ENCODE measurements at places on chromosomes 4 and X.

- DNase-seq = no peak
These were observed 86.3 kb upstream of the RAPGEF2 start for GRCh38 chr4:159016593-159017024.

- no peak for DNase-seq
These were observed 1522.9 kb downstream of the PCDH18 start for GRCh38 chr4:136009258-136009832.

DNA sequence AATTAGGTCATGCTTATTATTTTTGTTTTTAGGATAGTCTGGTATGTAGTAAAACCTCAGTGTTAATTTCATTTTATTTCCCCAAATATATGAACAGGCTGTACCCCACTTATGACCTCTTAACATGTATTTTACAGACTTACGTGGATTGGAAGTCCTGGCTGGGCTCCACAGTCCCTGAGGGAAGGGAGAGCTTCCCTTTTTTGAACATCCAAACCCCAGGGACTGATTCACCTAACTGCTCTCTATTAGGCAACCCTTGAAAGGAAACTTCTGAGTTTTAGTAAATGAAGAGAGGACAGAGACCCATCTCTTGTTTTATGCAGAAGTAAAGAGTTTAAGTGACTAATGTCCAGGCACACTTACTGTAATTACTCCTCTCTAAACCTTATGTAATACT lies 233.1 kb upstream of the SPRY1 start:
- no peak for DNase-seq

- DNase-seq = no peak
These were observed 46.1 kb downstream of the CCDC158 start for GRCh38 chr4:76374798-76375197.

GRCh38 chr4:11232015-11232414 lies 196.7 kb downstream of the HS3ST1 start:
- no peak for DNase-seq

DNA sequence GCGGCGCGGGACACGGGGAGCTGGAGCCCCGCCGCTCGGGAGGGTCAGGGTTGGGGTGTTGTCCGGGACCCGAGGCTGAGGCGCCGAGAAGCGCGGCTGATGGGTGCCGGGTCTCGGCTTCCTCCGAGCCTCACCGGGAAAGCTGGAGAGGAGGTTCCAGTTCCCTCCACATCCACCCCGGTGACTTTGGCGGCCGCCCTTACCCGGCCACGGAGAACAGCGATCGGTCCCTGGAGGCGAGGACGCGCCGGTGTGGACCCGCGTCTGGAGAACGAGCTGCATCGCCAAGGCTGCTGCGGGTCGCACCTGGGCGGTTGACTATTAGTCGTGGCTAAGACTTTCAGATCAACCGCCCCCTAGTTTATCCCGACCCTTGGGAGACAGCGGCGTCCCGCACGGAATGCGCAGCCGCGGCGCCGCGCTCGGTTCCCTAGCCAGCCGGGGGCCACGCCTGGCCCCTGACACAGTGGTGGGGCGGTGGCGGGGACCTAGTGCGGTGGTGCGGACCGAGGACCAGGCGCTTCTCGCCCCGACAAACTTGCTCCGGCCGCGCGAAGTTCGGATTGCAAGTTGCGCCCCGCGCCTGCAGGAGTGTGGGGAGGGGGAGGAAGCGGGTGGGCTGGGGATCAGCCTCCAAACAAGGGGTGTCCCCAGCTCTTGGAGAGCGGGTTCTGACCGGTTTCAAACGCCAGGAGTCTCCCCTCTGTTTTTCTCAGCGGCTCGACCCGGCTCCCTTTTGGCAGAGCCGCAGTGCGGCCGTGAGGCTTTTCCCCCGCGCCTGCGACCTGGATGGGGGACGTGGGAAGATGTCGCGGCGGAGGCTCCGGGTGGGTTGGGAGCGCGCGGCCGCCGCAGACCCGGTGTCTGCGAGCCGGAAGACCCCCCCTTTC lies 568 bp downstream of the FHDC1 start:
- peak; percentile 45 for DNase-seq

- no peak for DNase-seq
These were observed 622.0 kb downstream of the CENPC start for GRCh38 chr4:66923081-66923865.

GRCh38 chr4:140609548-140610425 lies 41.0 kb upstream of the UCP1 start:
- DNase-seq = no peak

DNA sequence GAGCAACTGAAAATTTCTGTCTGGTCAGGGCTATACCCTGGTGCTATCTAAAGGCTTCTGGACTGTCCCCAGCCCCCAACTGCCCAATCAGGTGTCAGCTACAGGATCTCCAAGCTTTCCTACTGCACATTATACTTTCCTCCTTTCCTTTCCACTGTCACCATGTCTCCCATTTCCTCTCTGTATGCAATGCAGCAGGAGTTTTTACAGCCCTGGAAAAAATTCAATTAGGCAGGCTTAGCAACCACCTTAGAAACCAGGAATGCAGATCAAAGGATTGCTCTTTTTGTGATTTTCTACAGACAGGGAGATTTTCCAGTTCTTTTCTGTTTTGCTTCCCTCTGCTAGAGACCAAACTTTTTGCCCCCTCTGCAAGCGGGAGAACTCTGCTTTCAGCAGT lies 6.0 kb upstream of the NAF1 start:
- DNase-seq = no peak

DNA sequence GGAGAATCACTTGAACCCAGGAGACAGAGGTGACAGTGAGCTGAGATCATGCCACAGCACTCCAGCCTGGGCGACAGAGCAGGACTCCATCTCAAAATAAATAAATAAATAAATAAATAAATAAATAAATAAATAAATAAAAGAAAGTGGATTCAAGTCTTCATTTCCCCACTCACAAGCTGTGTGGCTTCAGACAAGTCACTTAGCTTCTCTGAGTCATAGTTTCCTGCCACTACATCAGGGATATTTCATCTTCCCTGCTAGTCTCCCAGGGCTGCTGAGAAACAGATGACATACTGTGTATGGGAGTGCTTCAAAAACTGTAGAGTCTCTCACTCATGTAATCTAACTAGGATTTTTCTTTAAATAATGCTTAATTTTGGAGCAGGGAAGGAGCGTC lies 37.2 kb downstream of the TBC1D9 start:
- no peak for DNase-seq

DNA sequence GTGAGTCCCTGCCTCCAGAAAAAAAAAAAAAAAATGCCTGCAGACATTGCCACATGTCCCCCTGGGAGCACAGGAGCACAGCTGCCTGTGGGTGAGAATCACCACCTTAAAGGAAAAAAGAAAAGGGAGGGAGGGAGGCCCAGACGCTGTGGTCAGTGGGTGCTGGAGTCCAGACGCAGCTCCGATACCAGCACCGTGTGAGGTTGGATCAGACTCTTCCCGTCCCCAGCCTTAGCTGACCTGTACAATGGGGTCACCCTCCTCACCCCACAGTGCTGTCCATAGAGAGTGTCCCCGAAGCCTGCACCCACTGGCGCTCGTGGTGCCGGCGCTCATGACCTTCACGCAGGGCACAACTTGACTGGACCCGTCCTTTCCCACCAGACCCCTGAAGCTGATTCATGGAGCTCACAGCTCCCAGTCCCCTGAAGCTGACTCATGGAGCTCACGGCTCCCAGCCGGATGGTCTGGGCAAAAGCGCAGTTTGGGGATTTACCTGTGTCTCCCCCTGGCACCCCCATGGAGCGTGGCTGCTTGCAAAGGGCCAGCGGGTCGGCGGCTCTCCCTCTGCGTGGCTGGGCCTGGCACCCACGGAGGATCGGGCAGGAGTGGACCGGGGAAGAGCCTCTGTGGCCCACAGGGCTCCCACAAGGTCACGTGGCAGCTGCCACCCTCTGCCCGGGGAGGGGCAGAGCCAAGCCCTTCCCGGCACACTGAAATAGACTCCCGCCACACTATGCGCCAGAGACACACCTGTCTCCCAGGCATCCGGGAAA lies 31.4 kb downstream of the ABLIM2 start:
- DNase-seq = no peak

DNA sequence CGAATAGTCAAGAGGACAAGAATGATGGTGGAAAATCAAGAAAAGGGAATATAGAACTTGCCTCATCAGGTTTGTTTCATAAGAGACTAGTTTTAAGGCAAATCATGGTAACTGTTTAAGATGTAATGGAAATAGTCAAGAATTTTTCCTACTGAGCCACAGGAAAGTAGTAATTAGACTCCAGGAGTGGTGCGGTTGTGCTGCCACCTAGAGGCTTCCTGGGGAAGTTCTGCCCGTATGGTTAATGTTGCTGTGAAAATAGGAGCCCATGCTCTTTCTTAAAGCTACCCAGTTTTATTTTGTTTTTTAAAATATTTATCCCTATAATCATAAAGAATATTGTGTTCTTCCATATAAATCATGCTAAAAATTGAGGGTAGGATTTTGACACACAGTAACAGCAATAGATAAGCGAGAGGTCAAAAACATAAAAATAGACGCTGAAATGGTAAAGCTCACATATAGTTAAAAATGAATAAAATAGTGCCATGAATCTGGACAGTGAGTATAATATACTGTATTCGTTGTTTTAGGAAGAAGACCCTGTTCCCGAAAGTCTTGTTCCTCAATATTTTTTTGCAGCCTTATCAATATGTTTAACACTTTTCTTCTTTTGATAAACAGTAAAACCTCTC lies 87.0 kb downstream of the PHOX2B start:
- peak; percentile 76 for DNase-seq

GRCh38 chr4:52618795-52619590 lies 40.1 kb downstream of the USP46 start:
- no peak for DNase-seq

- DNase-seq = no peak
These were observed 6.2 kb downstream of the FHDC1 start for GRCh38 chr4:152942346-152942745.

- no peak for DNase-seq
These were observed 3.6 kb upstream of the SPP1 start for GRCh38 chr4:87971866-87972265.

DNA sequence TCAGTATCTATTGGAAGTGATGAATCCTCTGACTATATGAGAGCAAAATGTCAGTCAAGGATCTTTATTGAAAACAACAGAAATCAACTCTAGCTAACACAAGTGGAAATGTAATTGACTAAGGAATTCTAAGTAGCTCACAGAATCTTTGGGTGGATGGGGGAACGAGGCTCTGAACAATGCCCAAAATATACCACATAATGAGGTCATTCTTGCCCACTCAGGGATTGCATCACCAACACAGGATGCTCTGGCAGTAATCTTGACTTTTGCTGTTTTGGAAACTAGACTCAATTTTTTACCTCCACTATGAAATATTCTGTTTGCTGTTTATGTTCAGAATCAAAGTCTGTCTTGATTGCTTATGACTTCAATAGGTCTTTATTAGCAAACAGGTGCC lies 127.4 kb upstream of the UNC5C start:
- DNase-seq = no peak

DNA sequence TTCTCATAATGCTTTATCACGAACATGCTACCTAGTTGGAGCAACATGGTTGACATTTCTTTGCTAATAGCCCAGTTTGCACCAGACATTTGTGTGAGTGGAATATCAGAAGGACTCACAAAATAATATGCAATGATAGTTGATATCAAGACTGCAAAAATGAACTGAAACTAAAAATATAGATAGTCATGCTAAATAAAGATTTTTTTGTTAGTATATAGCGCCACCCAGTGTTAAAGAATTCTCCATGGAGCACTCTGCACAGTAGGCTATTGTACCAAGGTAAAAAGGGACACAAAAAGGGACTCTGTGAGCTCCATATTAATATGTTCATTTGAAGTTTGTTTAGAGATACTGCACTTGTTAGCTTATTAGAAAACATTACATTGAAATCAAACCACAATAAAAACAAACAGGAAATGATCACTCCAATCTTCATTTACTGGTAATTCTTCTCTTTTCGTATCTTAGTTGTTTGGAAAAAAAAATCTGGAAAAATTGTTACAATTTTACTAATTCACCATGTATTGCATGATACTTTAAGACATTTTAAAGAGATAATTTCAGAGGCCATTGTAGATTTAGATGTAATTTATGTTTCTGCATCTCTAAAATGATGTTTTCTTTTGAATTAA lies 1509.6 kb downstream of the ADGRL3 start:
- DNase-seq = no peak

DNA sequence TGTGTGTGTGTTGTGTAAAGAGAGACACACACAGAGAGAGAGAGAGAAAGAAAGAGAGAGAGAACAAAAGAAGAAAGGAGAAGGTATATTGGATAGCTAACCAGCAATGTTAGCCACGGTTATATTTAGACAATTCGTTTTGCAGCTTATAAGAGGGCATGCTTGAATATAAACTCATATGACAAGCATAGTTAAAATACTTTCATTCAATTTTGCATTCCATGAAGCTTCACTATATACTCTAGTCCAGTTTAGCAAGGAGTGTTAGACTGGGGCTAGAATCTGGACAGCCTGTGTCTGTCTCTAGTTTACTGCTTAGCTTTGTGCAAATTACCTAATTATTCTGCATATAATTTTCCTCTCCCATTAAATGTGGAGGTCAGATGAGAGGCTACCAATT lies 525.9 kb upstream of the ZFP42 start:
- no peak for DNase-seq

GRCh38 chr4:56372774-56373173 lies 14.5 kb downstream of the AASDH start:
- no peak for DNase-seq

DNA sequence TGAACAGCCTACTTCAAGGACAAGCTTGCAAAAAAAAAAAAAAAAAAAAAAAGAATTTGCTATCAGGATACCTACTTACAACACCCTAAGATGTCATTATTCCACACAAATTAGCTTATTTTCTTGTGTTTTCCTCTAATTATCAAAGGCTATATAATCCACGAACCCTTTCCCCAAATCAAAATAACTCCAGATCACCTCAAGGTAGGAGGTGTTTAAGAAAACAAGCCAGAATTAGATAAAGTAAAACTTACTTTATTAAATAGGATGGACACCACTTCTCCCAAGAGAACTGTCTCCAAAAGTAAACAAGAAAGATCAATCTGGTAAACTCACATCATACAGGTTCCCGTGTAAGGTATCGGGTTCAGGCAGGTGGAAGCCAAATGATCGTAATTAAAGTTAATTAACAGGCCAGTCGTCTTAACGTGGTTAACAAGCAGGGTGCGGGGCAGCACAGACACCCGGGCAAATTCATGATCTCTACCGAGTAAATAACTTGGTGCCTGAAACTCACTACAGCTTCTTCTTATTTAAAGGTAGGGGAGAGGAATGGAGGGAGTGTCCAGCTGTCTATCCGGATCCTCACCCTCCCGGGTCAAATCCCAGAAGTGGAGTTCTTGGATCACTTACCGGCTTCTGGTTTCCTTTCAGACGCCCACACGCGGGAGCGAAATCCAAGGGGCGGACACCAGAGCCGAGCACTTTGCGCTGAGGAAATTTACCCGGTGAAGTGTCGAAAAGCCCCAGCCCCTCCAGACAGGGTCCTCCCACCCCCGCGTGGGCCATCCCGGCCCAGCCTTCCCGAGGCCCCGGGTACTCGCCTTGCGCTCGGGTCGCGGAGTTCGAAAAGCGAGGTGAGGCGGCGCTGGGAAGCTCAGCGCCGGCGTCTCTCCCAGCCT lies 708 bp downstream of the ARAP2 start:
- peak; percentile 62 for DNase-seq

DNA sequence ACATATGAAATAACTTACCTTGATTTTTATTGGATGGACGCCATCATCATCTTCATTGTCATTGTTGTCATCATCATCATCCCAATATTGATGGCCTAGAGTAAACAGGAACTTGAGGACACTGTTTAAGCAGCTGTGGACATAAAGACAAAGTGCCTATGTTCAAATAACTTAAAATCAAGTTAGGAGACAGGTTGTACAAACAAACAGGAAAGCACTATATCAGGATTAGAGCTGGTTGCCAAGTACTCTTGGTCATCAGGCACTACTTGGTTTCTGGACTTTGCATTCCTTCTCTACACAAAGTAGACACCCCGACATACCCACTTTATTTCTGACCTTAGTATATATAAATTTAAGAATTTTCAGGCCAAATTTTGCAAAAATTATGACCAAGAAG lies 608.6 kb downstream of the KLHL13 start:
- DNase-seq = no peak
